ENCODE measurements at places on chromosomes 5 and 9.

- no peak for DNase-seq
Observed at GRCh38 chr9:81250041-81250440, 439.3 kb downstream of the TLE1 start.

- no peak for DNase-seq
Observed at GRCh38 chr5:351921-352245, 30.4 kb downstream of the AHRR start.

DNA sequence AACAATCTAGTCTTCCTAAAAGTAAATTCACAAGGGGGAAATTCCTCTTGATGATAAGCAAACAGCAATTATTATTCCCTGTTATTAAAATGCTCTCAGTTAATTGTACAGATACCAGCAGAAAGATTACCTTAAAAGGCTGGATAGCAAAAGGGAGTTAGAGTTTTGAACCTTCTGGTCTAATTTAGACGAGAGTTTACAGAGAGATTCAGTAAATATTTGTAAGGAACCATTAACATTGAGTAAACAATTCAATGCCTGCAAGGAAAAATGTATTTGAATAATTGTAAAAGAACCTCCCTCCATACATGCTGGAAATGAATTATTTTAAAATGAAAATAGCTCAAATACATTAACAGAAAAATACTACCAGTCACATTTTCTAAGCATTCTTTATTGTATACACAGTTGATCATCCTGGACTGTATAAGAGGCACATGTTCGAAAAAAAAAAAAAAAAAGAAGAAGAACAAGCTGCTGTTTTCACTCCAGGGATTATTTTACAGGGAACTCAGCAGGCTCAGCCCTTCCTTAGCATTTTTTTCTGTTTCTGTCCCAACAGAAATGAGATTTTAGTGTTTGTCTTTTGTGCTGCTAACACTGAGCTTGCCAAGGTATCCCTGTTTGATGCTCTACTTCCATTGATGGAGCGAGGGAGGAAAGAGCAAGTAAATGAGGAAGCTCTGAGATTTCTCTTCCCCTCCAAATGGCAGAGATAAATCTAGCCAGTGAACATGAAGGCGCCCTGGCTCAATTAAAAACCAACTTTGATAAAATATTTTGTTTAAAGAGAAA lies 141.1 kb downstream of the ENC1 start:
- no peak for DNase-seq

DNA sequence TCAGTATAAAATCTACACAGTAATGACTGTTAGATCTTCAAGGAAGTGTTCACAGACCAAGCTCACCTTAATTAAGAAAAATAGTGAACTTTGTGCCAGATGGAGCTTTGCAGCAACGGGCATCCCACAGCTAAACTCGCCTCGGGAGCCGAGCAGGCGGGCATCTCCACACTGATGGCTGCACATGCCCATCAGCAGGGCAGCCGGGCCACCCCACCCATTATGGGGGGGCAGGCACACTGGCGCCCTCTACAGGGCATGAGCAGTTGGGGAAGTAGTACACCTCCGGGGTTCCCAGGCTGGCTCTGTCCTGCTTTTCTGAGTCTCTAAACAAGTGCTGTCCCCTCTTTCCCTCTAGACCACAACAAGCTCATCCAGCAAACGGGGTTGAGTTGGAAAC lies 21.6 kb downstream of the ANKS6 start:
- no peak for DNase-seq

- DNase-seq = no peak
Observed at GRCh38 chr5:133440467-133441115, 171.8 kb downstream of the FSTL4 start.

- no peak for DNase-seq
Observed at GRCh38 chr9:89716559-89716958, 111.7 kb downstream of the GADD45G start.

DNA sequence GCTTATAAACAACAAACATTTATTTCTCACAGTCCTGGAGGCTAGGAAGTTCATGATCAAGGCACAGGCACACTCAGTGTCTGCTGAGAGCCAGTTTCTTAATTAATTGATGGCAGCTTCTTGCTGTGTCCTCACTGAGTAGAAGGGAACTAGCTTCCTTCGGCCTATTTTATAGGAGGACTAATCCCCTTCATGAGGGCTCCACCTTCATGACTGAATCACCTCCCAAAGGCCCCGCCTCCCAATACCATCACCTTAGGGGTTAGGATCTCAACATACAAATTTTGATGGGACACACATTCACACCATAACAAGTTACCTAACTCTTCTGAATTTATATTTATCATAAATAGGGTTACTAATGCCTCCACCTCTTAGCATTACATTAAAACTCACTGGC lies 129.8 kb downstream of the GNAQ start:
- no peak for DNase-seq

GRCh38 chr9:69718218-69718617 lies 41.6 kb downstream of the PTAR1 start:
- DNase-seq = no peak

GRCh38 chr9:89410641-89411350 lies 87.1 kb downstream of the SEMA4D start:
- peak; percentile 36 for DNase-seq

DNA sequence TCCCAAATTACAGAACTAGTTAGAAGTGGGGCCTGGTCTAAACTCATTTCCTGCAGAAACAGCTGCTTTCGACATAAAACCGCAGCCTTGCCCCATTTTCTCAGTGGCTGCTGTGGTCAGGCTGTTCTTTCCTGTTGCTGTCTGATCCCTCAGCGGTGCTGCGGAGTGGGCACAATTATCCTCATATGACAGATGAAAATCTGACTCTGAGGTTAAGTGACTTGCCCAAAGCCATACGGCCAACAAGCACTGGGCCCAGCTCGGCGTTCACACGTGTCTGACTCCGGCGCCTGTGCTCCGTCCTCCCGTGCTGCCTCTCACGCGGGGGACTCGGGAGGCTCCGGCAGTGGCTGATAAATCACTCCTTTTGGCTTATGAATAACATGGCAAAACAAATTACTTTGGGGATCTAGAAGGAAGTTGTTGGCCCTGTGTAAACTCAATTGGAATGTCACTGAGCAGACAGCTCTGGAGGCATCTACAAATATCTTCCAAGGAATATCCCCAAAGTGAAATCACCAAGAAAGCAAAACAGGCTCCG lies 142.6 kb upstream of the LMX1B start:
- DNase-seq = peak; percentile 43

GRCh38 chr5:172886974-172887501 lies 53.0 kb downstream of the ERGIC1 start:
- DNase-seq = no peak

DNA sequence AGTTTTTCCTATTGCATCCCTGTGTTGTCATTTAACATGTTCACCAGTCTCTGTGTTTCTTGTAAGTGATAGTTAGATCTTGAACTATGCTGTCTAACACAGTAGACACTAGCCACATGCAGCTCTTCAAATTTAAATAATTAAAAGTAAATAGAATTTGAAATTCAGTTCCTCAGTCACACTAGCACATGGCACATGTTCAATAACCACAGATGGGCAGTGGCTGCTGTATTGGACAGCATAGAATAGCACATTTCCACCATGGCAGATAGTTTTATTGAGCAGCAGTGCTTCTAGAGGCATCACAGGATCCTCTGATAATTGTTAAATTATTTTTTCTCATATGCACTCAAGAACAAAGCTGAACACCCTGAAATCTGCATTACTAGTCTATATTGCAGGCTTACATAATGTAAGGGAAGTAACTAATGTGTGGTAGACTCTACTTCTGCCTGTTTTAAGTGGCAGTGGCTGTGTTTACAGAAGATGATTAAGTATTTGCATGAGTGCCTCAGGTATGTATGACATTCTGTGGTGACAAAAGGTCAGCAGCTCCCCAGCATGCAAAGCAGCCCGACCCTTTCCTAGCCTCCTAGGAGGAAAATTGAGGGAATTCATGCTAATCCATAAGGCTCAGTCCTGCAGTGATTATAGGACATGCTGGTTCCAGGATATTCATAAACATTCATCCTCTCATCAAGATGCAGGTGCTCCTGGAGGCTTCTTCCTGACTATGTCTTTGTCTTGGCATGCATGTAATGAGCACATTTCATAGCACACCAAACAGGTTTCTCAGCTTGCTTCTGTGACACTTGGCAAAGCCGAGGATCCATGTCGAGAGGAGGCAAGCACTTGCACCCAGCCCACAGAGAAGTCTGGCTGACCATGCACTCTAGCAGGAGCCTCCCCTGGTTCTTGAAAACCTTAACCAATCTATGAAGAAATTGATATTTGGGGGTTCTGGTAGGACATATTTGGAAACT lies 45.5 kb downstream of the SH3RF2 start:
- no peak for DNase-seq

DNA sequence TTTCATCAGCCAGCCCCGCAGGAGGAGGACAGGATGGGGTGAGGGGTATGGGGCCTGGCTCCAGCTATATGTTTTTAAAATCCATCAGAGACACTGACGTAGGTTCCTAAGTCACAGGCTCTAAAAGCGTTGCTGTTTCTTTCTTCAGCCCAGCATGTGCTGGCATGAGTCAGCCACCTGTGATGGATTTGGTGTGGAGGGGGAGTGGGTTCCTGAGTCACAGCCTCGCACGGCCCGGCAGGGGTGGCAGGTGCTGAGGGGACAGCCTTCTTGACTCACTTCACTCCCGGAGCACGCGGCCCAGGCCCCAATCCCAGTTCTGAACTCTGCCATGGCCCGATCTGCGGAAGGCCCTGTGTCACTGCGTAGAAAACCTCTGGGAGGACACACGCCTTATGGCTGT lies 38.8 kb upstream of the RPL26L1 start:
- no peak for DNase-seq

DNA sequence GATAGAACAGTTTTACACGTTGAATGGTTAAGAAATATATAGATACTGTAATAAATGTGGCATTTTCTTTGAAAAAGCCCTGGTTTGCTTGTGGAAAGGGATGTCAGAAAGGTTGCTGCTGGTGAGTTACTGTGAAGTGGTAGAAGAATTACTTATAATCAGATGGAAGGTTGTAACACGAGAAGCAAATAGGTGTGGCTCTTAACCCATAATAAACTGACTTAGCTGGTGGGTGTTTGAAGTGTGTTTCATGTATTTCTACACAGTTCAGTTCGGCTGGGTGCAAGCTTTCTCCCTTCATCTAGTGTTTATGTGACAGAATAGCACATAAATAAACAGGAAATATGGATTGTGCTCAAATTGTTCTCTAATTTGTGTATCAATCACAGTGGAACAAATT lies 5.5 kb downstream of the CNOT6 start:
- no peak for DNase-seq

DNA sequence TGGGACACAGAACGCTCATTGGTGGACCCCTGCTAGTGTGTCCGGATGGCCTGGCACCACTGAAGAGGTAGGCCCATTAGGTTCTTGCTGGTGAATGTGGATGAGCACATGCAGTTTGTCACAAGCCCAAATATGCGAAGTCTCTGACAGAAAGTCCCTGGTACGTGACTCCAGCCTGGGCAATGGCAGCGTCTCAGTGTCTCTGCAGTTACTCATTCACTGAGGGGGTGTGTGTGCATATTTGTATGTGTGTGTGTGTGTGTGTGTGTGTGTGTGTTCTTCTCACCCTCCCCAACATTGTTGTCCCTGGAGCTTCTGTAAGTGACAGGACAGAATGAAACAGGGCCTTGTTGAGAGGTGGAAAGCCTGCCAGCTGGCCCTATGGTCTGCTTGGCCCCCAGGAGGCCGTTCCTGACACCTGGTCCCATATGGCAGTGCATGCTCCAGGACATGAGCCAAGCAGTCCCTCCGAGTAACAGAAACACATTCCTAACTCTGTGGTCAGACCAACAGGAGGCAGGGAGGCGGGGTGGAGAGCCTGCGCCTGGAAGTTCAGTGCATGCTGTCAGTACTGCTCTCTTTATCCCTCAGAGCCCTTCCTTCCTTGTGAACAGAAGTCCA lies 169.9 kb downstream of the SLC28A3 start:
- DNase-seq = no peak

DNA sequence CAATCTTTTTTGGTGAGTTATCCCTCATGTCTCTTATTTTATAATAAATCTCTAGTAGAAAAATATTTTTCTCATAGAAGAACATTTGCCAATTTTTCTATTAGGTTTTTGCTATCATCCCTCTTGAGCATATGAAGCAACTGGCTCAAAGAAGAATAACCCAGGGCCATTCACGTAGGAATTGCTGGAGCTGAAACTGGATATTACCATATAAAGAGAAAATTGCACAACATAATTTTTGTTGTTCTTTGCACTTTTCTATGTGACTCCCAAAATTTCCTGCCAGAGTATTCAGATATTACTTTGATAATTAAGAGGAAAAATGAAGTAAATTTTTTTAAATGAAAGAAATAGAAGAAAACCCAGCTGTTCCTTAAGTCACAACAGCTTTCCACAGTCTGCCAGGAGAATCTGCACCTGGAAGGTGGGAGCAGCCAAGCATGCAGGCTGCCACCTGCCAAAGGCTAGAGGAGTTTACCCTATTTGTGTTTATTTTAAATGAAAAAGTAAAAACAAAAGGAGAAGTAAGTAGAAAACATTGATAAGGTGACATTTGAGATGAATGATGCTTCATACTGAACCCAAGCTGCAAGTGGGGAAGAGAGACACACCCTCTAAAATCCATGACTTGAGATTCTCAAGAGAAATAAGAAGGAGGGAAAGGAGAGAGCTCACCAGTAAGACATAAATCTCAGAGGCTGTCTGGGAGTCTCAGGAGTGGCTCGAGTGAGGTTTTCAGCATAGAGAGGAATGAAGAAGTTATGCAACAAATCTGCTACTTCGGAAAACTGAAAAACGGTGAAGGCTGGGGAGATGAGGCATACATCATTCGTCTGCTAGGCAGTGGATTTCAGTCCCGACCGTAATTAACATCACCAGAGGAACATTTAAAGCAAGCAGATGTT lies 31.5 kb upstream of the FREM1 start:
- no peak for DNase-seq

GRCh38 chr5:16304846-16305245 lies 125.3 kb upstream of the MARCHF11 start:
- DNase-seq = no peak

DNA sequence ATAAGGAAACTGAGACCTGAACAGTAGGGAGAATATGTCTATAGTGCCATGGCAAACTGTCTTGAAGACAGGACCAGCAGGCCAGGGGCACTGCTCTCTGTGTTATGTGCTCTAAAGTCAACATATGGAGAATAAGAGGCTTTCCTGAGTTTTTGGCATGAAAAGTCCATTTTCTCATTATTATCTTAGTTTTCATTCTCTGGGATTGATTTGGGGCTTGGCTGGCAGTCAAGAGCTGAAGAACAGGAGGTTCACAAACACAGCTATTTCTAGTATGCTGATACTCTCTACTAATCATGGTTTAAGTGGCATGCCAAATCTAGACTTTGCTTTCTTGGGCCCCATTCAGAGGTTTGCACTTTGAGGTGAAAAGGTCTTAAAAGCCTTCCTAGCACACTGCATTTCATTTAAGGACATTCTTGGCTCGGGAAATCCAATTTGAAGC lies 404.4 kb downstream of the ZNF608 start:
- no peak for DNase-seq

- DNase-seq = no peak
Observed at GRCh38 chr5:116378777-116379121, 195.9 kb downstream of the SEMA6A start.

All from activated T-cell treated with anti-CD3 and anti-CD28 coated beads for 4 hours (primary cell).